CD4-positive, alpha-beta T cell (primary cell): ENCODE measurements at places on chromosomes 2 and 18.

DNA sequence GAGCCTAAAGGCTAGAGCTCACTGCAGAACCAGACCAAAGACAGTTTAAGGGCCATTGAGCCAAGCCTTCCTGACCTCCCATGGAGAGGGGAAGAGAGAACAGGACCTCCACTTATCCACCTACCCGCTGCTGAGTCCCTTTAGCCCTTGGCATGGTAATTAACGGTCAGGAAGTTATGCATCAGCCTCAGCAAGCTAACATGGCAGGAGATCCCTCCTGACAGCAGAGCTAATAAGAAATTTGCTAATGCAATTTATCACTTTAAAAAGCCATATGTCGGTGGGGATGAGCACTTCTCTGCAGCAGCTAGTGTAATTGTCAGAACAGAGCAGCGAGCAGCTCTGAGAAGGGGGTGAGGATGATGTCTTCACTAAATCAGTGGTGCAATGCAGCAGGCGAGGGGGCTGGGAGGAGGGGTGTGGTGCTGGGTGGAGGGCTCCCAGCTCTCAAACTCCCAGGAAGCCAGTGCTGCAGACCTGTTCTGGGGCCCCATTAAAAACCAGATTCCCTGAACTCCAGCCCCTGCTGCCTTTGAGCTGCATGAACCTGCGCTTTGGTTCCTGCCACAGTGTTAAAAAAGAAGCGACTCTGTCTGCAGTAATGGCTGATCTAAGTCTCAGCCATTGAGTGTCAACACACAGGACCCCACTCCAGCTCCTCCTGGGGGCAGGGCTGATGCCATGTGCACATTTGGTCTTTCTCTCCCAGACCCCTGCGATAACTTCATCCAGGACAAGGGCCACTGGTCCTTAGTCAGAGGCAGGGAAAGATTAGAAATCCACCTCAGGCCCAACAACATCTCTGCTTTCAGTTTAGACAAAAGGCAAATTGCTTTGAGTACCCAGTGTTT lies 84.2 kb upstream of the STPG4 start:
- no peak for DNase-seq

GRCh38 chr2:99998651-99999320 lies 143.6 kb downstream of the AFF3 start:
- no peak for DNase-seq

DNA sequence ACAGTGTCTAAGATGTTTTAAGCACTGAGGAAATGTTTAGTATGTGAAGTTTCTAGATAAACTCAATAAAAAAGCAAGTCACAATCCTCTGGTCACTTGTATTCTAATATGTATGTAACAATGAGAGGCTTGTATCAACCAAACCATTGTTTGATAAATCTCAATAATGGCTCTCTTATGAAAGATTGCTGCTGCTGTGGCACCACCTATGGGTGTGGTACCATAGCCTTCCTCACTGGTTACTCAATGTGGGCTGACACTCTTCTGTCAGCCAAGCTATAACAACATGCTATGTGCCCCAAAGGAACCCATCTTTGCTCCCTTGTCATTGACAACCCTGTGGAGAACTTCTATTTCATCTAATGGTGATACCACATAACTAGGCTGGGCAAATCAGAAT lies 12.6 kb upstream of the RAB1A start:
- DNase-seq, result no peak

DNA sequence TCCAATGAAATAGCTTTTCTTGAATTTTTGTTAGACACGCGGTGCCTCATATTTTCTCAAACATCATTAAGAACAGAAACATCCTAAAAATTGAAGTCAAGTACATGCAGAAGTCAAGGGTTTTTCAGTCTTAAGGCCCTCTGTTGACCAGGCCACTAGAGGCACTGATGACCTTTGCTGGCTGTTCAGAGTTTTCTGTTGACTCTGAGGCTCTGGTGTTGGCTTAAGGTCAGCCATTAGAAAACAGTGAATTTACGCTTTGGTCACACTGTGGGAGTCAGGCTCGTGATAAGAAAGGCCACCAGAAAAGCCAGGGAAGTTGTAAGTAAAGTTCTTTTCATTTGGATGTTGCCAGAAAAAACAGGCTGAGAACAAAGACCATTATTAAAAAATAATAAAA lies 5.8 kb upstream of the UPP2 start:
- DNase-seq, result no peak

GRCh38 chr2:105570757-105571156 lies 171.9 kb upstream of the FHL2 start:
- no peak for DNase-seq

DNA sequence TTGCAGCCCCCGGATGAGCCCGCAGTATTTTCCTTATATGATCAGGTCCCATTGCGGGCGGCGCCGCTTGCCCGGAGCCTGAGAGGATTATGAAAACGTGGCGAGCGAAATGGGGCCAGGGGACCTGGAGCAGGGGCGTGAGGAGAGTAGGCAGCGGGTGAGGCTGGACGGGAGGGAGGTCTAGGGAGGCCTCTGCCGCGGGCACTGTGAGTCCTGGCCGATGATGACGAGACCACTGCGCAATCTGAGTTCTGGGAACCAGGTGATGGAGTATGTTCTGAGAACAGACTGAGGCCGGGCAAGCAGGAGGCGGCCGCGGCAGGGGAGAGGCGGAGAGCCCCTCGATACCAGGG lies 790 bp upstream of the ACAA2 start:
- DNase-seq, result peak; percentile 58

DNA sequence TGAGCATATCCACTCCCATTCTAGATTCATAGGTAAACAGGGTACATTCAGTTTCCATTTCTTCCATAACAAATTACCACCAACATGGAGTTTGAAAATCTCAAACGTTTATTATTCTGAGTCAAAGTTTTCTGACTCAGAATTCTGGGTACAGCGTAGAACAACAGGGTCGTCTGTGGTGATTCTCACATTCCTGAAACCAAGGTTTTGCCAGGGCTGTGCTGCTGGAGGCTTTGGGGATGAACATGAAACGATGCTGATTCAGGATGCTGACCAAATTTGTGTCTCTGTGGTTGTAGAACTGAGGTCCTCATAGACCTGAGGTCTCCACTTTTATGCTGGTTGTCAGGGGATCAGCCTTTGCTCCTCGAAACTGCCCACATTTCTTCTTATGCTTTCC lies 255.7 kb downstream of the DSEL start:
- no peak for DNase-seq

DNA sequence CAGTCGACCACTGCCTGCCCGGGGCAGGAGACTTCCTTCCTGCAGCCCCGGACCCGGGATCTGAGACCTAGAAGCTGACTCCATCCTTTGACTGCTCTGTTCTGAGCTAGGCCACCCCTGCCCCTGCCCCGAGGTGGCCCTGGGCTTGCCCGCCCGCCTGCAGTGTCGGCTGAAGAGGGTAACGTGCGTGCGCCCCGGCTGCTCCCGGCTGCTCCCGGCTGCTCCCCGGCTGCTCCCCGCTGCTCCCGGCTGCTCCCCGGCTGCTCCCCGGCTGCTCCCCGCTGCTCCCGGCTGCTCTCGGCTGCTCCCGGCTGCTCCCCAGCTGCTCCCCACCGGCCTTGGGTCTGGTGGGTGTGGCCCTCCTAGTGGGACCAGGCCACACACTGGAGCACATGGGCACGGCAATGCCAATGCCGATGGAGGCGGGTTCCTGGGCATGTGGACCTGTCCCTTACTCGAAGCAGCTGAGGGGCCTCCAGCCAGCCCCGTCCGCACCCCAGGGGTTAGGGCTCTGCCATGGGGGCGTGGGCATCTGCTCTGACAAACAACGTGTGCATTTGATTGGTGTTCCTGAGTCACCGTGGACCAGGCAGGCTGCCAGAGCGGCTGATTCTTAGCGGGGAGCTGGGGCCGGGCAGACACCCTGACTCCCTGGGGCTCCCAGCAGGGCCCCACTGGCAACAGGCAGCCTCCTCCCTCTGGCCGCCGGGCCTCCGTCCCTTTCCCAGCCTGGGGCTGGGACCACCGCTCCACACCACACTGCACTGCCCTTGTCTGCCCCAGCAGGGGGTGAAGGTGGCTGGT lies 2.0 kb upstream of the GAL3ST2 start:
- no peak for DNase-seq
